ENCODE measurements at places on chromosomes 5 and 9. TPM values are rescaled to one million over a fixed set of nuclear protein-coding genes. Genes with fewer than 3 reads are reported as not detected.

- H3K4me3 ChIP-seq = no peak overlapping the region
- H3K4me1 ChIP-seq = no peaks in the 10 kb centered on the region
- no peaks in the 10 kb centered on the region for H3K27me3 ChIP-seq
- no peaks in the 10 kb centered on the region for H3K36me3 ChIP-seq
- H3K27ac ChIP-seq = no peak overlapping the region
- DNase-seq = no peak
These were observed 560.6 kb downstream of the TLE1 start for GRCh38 chr9:81128701-81129100.

OR1J2 gene
- not detected for total RNA-seq

RASEF gene
- 0.39 TPM for total RNA-seq

DNA sequence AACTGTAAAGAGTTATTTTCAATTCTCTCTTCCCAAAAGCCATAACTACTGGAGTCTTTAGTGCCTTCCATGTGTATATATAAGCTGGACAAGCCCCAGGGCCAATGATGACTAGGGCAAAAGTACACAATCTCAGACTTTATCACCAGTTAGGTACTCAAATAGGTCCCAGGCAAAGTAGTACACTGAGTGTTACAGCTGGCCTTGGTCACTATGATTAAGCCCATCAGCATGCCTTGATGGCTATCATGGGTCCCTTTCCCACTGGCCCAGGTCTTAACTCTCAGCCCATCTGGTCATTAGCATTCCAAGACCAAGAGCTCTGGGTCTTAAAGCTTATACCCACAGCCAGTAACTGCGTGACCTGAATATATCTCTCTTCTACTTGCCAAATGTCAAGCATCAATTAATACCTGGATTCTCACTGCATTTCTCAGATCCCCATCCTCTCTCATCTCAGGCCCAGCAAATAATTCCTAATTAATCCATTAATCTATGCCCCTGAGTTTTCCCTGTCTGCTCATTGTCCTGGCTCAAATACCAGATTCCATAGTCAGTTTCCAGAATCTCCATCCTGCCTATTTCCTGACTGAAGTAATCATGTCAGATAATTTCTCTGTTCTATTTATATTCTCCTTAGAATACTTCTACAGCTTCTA is 62.3 kb downstream of the NR6A1 start:
- no peaks in the 10 kb centered on the region for H3K36me3 ChIP-seq
- no peak overlapping the region for H3K4me3 ChIP-seq
- DNase-seq = no peak
- H3K27me3 ChIP-seq = no peaks in the 10 kb centered on the region
- H3K4me1 ChIP-seq = no peaks in the 10 kb centered on the region
- no peak overlapping the region for H3K27ac ChIP-seq

DNA sequence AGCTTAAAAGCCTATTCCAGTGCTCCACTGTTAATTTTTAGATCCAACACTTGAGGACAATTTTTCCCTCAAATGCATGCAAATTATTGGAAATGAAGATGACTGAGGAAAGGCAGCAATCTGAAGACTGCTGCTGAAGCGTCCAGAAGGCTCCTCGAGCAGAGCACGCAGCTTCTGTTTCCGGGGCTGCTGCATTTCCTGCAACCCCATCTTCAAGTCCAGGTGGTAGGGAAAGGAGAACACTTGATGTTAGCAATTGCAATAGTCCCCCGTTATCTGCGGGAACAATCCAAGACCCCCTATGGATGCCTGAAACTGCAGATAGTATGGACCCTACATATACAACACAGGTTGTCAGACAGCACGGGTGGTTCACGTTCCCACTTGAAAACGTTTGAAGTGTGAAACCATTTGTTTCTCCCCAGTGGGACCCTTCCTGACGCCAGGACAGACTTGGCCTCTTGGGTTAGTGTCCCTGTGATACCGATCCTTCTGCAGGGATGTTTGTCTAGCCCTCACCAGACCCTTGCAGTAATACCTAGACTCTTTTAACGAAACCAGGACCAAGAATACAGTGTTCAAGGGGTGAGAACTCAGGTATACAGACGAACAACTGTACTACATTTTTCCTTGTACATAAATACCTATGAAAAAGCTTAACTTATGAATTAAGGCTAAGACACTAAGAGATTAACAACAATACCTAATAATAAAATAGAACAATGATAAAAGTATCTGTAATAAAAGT is 152.3 kb downstream of the HSD17B3 start:
- H3K4me1 ChIP-seq = peaks cover 9% of the 10 kb centered on the region
- no peaks in the 10 kb centered on the region for H3K36me3 ChIP-seq
- no peaks in the 10 kb centered on the region for H3K27me3 ChIP-seq
- DNase-seq = no peak

SMIM3 gene
- total RNA-seq = 33.0 TPM

GRCh38 chr9:136786451-136786850 is 4.7 kb upstream of the TMEM141 start:
- peak overlapping the region; percentile 61 for H3K27ac ChIP-seq
- H3K36me3 ChIP-seq = no peaks in the 10 kb centered on the region
- DNase-seq = no peak
- H3K4me1 ChIP-seq = peaks cover 17% of the 10 kb centered on the region
- no peaks in the 10 kb centered on the region for H3K27me3 ChIP-seq
- H3K4me3 ChIP-seq = no peak overlapping the region

- no peaks in the 10 kb centered on the region for H3K27me3 ChIP-seq
- no peaks in the 10 kb centered on the region for H3K4me1 ChIP-seq
- no peaks in the 10 kb centered on the region for H3K36me3 ChIP-seq
- no peak for DNase-seq
These were observed 69.6 kb downstream of the CHSY3 start for GRCh38 chr5:129973716-129974426.

Data from tibial nerve (tissue), 4 donors.